IMR-90 (cell line): ENCODE measurements at places on chromosomes 7 and 10.

GRCh38 chr10:104117839-104118323, 4.1 kb upstream of the SFR1 start:
- no peaks in the 10 kb centered on the region; the same call in 1 of the 2 replicates for H3K4me1 ChIP-seq
- H3K36me3 ChIP-seq = no peaks in the 10 kb centered on the region
- no peaks in the 10 kb centered on the region for H3K27me3 ChIP-seq
- H3K27ac ChIP-seq = no peak overlapping the region

- H3K27ac ChIP-seq = no peak overlapping the region
- H3K36me3 ChIP-seq = no peaks in the 10 kb centered on the region
- H3K4me3 ChIP-seq = no peak overlapping the region
- H3K4me1 ChIP-seq = no peaks in the 10 kb centered on the region
- no peak for DNase-seq
- H3K27me3 ChIP-seq = no peaks in the 10 kb centered on the region
Observed at GRCh38 chr10:130615457-130615856, 479.3 kb downstream of the GLRX3 start.

- no peaks in the 10 kb centered on the region for H3K4me1 ChIP-seq
- H3K27ac ChIP-seq = no peak overlapping the region
- H3K36me3 ChIP-seq = no peaks in the 10 kb centered on the region
- H3K4me3 ChIP-seq = no peak overlapping the region
- no peak for DNase-seq
Observed at GRCh38 chr7:120184866-120185265, 88.1 kb upstream of the KCND2 start.

DNA sequence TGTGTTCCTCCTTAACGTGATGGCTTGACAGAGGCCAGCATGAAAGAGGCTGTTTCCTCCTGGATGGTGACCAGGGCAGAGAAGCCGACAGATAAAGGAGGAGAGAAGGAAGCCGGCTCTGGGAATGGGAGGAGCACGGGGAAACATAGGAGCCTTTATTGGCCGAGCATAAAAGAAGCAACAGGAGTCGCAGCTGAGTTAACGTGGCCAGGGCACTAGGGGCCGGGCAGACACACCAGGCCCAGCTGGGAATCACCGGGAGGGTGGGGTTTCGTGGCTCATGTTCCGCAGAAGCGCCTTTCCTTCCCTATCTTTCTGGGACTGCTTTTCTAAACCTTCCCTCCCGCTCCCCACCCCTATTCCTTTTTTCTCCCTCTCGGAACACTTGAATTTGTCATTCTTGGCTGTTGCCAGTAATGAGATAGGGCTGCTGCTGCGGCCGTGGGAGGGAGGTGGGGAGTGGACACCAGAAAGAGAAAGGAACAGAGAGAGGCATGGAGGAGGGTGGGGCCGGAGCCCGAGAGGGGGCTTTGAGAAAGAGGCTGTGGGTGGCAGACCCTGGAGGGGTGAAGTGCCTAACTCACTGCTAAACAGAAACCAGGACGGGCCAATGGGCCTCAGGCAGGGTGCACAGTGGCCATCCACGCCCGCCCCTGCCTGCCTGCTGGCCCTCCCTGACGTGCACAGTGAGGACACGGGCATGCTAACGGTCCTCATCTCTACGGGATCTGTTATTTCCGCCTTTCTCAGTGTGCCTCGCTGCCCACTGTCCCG, 65.2 kb downstream of the COL13A1 start:
- H3K36me3 ChIP-seq = no peaks in the 10 kb centered on the region
- DNase-seq = peak; percentile 84
- H3K27ac ChIP-seq = peak overlapping the region; percentile 70
- peaks cover 33% of the 10 kb centered on the region for H3K4me1 ChIP-seq
- H3K4me3 ChIP-seq = peak overlapping the region; percentile 13; the same call in 1 of the 2 replicates
